ENCODE measurements at places on chromosomes 5 and 9. TPM values are rescaled to one million over a fixed set of nuclear protein-coding genes. Genes with fewer than 3 reads are reported as not detected.

- peak; percentile 21 for DNase-seq
These were observed 27.8 kb downstream of the TMEM167A start for GRCh38 chr5:83049370-83049885.

DNA sequence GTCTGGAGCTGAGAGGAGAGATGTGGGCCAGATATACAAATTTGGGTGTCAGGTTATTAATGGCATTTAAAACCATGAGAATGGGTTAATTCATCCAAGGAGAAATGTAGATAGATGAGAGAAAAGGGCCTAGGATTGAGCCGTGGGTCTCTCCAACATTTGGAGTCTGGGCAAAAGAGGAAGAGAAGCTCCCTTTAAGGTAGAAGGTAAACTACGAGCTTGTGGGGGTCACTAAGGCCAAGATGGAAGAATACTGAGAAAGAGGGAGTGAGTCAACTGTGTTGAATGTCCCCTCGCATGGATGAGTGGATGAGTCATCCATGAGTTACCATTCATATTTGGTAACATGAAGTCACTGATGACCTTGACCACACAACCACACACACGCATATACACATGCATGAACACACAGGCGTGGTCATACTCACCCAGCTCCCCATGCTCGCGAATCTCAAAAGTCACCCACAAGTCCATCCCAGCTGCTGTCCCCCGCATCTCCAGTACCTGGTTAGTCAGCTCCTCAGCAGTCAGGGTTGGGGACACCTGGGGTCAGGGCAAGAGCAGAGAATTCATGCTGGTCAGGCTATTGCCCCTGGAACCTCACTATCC is 6.8 kb upstream of the FCHSD1 start:
- DNase-seq = no peak

- DNase-seq = no peak
These were observed 5.7 kb downstream of the FYB1 start for GRCh38 chr5:39213447-39214207.

Gene PKD2L2
- polyA plus RNA-seq = 0.11 TPM

- no peak for DNase-seq
These were observed 111.5 kb upstream of the CTSL start for GRCh38 chr9:87614397-87614796.

GRCh38 chr9:123411636-123412035 is 55.6 kb downstream of the CRB2 start:
- DNase-seq = no peak

Gene FGF1
- polyA plus RNA-seq = 0.58 TPM

GRCh38 chr5:132797651-132798050 is 15.5 kb upstream of the SOWAHA start:
- no peak for DNase-seq

- DNase-seq = no peak
These were observed 3.0 kb downstream of the ARSI start for GRCh38 chr5:150299571-150300327.

DNA sequence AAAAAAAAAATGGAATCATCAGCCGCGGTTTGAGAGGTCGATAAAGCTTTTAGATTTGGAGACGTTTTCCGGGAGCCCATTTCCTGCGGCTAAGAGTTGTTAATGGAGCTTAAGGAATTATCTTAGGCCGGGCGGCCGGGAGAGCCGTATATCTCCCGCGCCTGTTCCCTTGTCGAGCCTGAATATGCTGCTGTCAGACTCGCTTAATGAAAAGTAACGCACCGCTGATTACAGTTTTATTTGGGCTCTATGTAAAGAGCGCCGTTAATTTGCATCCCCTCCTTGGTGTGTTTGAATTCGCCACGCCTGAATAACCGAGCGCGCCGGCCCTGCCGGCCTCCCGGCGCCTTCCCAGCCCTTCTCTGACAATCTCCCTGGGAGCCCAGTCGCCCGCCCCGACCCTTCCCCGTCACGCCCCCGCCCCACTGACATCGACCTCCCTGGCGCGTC is 7.9 kb downstream of the IRX4 start:
- DNase-seq = no peak

Gene CCL28
- 0.68 TPM for polyA plus RNA-seq

Gene QRFP
- polyA plus RNA-seq = 0.15 TPM

Gene STK32A
- 1.3 TPM for polyA plus RNA-seq

GRCh38 chr5:68214482-68215207 is 911 bp upstream of the PIK3R1 start:
- DNase-seq = no peak

DNA sequence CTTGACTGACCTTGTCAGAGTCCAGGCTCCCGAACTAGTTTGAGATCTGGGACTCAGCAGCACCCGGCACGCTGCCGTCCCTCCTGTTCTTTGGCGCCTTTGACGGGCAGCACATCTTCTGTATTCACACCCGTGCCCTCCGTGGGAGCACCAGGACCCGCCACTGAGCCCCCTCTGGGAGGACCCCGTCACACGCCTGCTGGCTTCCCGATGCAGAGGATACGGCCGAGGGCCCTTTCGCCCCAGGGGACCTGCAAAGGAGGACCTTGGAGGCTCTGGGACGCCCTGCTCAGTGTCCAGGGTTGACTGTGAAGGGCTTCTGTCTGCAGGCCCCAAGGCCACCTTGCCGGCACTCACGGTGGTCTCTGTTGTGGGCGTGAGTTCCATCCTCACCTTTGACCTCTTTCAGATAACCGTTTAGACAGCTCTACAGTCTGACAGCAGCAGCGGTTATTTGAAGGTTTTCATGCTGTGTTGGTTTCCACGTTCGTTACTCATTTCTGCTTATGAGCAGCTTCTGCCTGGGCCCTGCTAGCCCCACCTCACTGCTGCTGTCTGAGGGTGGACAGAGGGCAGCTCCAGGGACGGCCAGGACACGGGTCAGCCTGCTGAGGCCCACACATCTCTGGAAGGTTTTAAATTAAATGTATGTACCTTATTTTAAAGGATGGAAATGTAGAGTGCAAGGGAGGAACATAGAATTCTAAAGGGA is 12.6 kb upstream of the EXOC3 start:
- DNase-seq = no peak

DNA sequence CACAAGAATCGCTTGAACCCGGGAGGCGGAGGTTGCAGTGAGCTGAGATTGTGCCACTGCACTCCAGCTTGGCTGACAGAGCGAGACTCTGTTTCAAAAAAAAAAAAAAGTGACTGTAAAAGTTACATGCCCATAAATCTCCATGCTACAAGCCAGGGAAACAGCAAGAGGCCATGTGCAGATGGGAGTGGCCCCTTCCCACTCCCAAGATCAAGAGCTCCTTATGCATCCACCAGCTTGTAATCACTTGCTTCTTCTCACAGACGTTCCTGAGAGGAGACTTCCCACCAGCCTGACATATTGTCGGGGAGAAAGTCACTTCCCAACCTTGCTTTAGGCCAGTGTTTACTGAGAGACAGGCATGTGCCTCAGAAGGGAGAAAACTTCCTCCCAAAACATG is 45.6 kb upstream of the N4BP3 start:
- DNase-seq = no peak

DNA sequence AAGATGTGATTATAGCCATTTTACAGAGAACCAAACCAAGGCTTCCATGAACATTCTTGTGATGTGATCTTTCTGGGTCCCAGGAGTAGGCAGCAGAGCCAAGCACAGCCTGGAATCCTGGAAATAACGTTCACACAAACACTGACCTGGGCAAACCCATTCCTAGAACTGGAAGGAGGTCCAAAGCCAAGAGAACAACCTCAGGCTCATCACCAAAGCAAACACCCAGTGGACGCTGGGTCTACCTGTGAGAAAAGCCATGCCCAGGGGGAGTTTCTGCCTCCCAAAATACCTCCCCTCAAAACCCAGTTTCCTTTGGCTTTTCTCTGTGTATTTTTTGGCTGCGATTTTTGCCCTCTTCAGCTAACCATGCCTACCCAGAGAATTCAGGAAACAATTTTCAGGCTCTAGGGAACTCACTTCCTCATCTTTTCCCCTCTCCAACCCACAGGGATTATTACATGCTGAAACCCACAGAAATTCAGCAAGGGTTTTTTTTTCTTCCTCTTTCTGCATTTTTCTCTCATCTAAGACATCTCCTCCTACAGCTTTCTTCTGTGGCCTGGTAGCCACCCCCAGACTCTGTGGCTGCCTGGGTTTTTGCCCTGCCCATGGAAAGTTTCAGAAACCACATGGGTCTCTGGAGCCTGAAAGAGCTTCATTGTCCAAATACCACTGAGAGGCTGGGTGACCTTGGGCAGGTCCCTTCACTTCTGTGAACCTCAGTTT is 75.0 kb downstream of the TNC start:
- no peak for DNase-seq

GRCh38 chr5:96649251-96649662 is 12.9 kb upstream of the CAST start:
- no peak for DNase-seq

Gene GPX8
- polyA plus RNA-seq = 20.5 TPM

Gene DPYSL3
- 287 TPM for polyA plus RNA-seq
